ENCODE measurements at places on chromosomes 2 and 18. TPM values are rescaled to one million over a fixed set of nuclear protein-coding genes. Genes with fewer than 3 reads are reported as not detected.

The BMP10 gene
- 0.25 TPM for total RNA-seq

DNA sequence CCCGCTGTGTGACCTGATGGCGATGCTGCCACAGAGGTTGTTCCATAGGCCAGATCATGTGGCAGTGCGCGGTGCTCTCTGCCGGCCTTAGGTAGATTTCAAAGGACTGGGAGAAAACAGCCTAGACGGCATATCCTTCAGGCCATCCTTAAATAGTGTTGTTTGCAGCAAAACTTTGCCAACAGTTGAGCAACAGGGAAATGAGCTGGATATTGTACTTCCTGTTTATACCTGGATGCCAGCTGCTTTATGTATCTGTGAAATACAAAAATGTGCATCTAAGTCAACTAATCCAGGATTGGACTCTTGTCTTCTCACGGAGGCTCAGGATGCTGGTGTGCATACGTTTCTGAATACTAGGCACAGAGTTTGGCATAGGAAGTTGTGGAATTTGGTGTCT, 107.1 kb downstream of the EML6 start:
- DNase-seq: no peak

DNA sequence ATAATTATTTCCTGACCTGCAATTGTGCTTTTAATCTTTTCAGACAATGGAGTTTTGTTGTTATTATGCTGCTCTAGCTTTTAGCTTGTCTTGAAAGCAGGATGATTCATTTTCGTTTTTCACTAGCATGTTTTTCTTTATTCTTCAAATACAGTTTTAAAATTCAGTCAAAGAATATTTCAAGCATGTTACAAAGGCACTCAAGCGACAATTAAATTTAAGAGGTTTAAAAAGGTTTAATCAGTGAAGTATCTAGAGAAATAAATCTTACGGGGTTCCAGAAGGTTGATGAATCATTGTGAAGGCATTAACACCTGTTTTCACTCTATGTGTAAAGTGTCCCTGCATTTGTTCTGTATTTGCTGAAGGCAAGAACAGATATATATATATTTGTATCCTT, 390.7 kb upstream of the TMEFF2 start:
- no peak for DNase-seq

DNA sequence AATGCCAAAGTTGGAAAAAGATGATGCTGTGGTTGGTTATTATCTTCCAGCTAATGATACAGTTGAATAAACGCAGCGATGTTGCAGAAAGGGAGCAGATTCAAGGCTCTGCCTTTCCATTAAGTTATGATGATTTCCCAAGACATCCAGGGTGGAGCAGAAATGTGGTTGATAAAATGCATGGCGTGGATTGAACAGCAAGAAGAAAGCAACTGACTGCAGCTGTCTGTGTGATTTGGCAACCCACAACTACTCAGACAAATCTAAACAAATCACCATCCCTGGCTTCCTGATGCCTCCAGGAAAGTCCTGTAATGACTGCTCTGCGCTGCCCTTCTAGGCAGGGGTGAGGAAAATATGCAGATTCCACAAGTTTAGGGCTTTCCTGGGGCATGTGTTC, 166.3 kb downstream of the NRP2 start:
- DNase-seq: no peak

DNA sequence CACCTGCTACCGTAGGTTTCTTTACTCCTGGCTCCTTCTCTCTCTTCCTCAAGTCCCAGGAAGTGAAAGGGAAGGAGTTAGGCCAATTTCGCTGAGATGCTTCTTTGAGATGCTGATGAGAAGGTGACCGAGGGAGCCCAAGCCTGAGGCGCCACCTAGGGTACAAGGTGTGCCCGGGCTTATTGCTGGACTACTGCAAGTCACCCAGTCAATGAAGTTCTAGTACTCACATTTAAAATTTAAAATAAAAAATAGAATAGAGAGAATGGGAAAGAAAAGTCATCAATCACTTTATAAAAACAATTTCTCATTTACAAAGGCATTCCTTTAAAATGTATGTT, 45.3 kb downstream of the ACAA2 start:
- peak; percentile 59 for DNase-seq

DNA sequence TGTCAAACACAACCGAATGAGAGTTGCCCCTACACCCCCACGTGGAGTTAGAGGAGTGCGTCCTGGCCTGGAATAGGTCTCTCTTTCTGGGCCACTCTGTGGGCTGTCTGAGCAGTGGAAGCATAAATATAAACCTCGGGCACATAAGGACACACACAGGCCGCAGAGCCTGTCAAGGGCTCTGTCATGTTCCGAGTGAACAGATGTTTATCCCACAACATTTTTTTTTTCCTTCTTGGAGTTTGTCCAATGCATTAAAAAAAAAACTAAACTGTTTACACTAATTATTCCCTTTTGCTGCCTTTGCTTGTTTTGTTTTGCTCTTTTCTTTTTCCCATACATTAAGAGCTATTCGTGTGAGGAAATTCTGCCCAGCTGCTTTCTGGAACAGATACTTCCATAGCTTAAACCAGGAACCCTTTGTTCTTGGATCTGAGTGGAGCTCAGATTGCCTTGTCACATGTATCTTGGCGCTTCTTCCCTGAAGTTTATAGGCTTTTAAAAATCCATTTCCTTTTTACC, 228.3 kb upstream of the FOSL2 start:
- DNase-seq: peak; percentile 55

All from left ventricle myocardium superior (tissue), 1 donor.